Retinal pigment epithelial cell (primary cell): ENCODE measurements at places on chromosomes 11 and 22.
A peak's percentile ranks its signal among the peaks of the same experiment; 100 is the strongest.

GRCh38 chr11:95156133-95156721 is 66.6 kb downstream of the ENDOD1 start:
- DNase-seq = no peak

DNA sequence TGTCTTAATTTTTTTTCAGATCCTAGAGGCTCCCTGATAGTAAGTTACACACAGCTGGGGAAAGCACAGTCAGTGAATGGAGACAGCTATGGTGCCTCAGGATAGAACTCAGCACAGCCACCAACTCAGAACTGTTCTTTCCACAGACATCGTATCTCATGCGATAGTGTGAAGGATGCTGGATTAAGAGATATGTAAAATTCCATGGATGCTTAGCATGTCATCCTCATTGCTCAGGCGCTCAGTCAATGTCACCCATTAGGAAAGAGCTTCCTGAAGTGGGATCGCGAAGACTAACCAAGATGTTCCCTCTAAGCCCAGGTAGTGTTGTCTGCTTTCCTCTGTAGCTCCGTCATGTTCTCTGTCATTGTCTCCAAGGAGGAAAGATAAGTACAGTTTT is 1000.4 kb downstream of the OPCML start:
- DNase-seq = no peak

DNA sequence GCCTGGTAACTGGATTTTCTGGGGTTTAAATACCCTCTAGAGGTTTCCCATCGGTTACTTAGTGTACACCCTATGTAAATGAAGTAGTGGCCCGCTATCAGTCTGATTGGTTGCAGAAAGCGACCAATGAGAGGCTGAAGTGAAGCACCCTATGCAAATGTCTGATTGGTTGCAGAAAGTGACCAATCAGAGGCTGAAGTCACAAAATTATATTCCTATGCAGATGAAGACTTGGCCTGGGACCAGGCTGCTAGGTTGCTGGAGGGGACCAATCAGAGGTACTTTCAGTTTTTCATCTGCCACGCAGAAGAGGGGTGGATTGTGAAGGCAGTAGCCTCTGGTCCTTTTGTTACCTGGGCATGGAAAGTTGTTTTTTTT is 134.8 kb downstream of the TBC1D22A start:
- no peak for DNase-seq

- no peak for DNase-seq
Observed at GRCh38 chr22:38267086-38267485, 5.7 kb downstream of the TMEM184B start.

DNA sequence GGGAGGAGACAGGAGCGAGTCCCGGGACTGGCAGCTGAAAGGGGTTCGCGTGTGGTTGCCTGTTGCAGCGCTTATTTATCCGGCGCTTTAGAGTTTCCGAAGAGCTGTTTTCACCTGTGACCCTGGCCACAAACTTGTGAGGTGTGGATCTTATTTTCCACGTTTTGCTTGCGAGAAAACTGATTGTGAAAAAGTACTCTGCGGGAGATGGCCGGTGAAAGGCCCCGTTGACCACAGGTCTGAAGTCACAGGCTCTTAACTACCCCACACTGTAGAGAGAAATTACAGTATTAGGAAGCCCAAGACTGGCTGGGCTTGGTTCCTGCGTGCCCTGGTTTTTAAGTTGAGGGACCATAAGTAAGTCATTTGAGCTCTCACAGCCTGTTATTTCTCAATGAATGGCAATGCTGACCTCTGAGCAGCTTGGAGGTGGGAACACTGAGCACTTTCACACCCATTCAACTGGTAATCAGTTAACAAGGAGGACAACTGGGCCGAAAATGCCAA is 379 bp upstream of the RAB38 start:
- no peak for DNase-seq

- no peak for DNase-seq
Observed at GRCh38 chr11:7436657-7437056, 48.6 kb upstream of the OLFML1 start.

GRCh38 chr11:18768472-18768901 is 23.1 kb downstream of the PTPN5 start:
- DNase-seq = no peak

DNA sequence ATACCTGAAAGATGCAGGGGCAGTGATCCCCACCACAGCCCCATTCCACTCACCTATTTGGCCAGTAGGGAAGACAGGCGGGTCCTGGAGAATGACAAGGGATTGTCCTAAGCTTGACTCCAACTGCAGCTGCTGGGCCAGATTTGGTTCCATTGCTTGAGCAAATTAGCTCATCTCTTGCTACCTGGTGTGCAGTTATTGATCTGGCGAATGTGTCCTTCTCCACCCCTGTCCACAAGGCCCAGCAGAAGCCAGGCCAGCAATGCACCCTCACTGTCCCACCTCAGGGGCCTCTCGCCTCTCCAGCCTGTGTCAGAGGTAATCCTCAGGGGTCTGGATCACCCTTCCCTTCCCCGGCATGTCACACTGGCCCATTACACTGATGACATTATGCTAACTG is 23.3 kb downstream of the TSPAN32 start:
- DNase-seq = no peak

GRCh38 chr11:122202951-122203456 is 87.0 kb upstream of the BLID start:
- DNase-seq = no peak

GRCh38 chr11:83574519-83574918 is 288.4 kb upstream of the CCDC90B start:
- no peak for DNase-seq

- DNase-seq = peak; percentile 46
Observed at GRCh38 chr11:83456075-83456474, 169.9 kb upstream of the CCDC90B start.

- no peak for DNase-seq
Observed at GRCh38 chr11:65802841-65803240, 16.0 kb downstream of the OVOL1 start.

- no peak for DNase-seq
Observed at GRCh38 chr11:35662061-35662648, 420 bp upstream of the TRIM44 start.

DNA sequence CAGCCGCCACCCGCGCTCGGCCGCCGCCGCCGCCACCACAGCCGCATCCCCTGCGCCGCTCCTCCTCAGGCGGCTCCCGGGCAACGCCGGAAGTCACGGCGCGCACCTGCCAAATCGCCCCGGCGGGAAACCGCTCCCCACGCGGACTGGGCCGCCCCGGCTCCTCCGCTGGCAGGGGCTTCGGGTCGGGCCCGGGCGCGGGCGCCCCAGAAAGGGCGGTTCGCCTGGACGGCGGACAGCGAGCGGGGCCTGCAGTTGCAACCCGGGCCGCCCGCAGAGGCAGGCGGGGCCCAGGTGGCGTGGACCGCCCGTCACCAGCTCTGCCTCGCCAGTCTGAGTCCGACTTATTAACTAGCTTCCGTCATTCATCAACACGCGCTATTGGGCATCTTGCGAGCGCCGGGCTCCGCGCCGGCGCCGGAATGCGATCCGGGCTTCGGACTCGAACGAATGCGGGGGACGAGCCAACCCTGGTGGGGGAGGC is at the start of gene HIRA:
Gene HIRA (minus strand): TSS at position 85 of the 484 bp plus-strand sequence. CDS start 257 bp downstream, outside the sequence.
- peak; percentile 47 for DNase-seq

- DNase-seq = no peak
Observed at GRCh38 chr11:11620921-11621572, 758 bp downstream of the GALNT18 start.
